ENCODE measurements at places on chromosomes 4 and X. TPM values are rescaled to one million over a fixed set of nuclear protein-coding genes. Genes with fewer than 3 reads are reported as not detected.

TMPRSS11B gene
- not detected for total RNA-seq

ZNF157 gene
- total RNA-seq, result 0.19 TPM

ELOVL6 gene
- 32.2 TPM for total RNA-seq

COX7B2 gene
- total RNA-seq, result not detected

TXK gene
- 0.81 TPM for total RNA-seq

LANCL3 gene
- 2.4 TPM for total RNA-seq

GPRASP1 gene
- total RNA-seq, result 3.8 TPM

PABPC1L2A gene
- total RNA-seq, result 0.13 TPM

SLITRK4 gene
- total RNA-seq, result 1.8 TPM

PPP4R3C gene
- total RNA-seq, result not detected

NLRP2B gene
- total RNA-seq, result not detected

GRCh38 chrX:47707031-47707780, 48.2 kb upstream of the UXT start:
- no peak for DNase-seq

DNA sequence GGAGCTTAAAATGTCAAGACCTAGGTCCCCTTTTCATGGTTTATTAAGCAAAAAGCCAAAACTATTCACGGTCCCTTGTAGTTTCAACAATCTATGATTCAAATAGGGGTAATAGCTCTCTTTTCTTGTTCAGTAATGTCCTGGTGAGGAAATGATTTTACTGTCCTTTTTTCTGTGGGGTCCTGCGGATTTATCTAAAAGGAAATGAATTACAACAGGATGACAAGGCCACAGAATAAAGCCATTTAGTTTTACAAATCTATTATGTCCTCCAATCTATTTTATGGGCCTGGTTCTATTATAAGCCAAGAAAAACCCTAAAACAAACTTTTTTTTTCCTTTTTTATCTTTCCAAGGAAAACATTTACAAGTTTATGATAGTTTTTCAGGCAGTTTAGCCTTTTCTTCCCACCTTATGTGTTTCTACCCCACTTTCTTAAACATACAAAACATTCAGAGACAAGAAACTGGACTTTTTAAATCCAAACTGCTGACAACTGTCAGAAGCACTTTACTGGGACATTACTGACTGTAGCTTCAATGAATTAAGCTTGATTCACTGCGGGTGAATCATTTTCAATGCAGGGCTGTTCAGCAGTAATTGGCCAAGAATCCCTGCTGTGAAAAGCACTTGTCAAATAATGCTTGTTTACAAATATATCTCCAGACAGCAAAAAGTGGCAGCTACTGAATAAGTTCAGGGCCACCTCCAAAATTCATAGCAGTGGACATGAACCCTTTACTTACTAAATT, 4.3 kb downstream of the EPHA5 start:
- DNase-seq, result no peak

- no peak for DNase-seq
Observed at GRCh38 chr4:38531141-38531727, 132.8 kb upstream of the KLF3 start.

DNA sequence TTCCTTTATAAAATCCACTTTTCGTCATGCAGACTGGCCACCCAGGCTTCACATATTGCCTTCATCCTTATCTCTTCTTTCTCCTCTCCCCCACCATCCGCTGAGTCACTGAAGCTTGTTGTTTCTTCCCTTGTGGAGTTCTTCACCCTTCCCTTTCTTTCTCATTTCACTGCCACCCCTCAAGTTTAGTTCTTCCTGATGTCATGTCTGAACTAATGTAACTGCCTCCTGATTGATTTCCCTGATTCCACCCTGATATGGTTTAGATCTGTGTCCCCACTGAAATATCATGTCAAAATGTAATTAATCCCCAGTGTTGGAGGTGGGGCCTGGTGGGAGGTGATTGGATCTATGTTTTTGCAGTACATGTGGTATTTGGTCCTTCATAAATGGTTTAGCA, 151.4 kb downstream of the CPEB2 start:
- no peak for DNase-seq

DNA sequence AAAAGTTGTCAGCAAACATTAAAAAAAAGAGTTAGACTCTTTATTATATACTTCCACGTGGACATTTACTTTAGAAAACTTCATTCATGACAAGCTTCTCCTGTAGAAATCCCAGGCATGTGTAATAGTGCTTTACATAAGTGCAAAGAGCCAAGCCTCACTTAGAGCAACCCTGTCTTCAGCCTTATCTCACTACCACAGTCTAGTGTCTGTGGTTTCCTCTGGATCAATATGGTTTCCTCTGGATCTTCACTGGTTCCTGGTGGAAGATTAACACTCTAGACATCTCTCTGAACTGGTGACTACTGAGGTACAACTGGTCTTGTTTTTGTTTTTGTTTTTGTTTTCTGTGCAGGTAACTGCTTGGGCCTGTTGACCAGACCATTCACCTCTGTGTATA, 18.4 kb upstream of the ARMCX5 start:
- no peak for DNase-seq

DNA sequence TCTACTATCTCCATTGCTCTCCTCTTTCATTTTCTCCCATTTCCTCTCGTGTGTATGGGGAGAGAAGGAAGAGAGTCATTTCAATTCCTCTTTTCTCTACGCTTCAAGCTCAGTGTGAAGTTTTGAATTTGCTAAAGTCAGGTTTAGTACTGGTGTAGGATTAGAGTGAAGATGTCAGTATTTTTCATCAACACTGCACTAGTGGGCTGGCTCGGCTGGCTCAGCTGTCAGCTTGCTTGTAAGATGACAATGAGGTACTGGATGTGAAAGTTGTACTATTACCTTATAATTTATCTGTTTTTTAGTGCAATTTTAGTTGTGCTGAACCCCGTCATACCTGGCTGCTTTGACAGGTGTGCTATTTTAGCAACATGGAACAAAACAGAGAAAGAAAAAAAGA, 2.1 kb upstream of the SH2D1A start:
- no peak for DNase-seq

- DNase-seq, result no peak
Observed at GRCh38 chr4:109276482-109277095, 25.9 kb downstream of the COL25A1 start.

DNA sequence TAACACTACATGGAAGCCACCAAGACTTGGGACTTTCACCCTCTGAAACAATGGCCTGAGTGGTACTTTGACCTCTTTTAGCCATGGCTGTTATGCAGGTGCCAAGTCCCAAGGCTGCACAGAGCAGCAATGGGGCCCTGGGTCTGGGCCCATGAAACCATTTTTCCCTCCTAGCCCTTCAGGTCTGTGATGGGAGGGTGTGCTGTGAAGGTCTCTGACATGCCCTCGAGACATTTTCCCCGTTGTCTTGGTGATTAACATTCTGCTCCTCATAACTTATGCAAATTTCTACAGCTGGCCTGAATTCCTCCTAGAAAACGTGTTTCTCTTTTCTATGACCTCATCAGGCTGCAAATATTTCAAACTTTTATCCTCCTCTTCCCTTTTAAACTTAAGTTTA, 30.4 kb upstream of the ADGRA3 start:
- DNase-seq, result no peak

- no peak for DNase-seq
Observed at GRCh38 chrX:11887175-11887574, 129.1 kb downstream of the MSL3 start.

GRCh38 chr4:76634220-76634619, 199.2 kb downstream of the SHROOM3 start:
- DNase-seq, result no peak

GRCh38 chrX:45850775-45851433, 650.2 kb upstream of the DIPK2B start:
- DNase-seq, result peak; percentile 15

GRCh38 chr4:48654015-48654664, 125.9 kb downstream of the FRYL start:
- no peak for DNase-seq

- no peak for DNase-seq
Observed at GRCh38 chrX:19627533-19627932, 112.2 kb upstream of the MAP3K15 start.

- no peak for DNase-seq
Observed at GRCh38 chr4:99447079-99447478, 11.9 kb upstream of the ADH7 start.

DNA sequence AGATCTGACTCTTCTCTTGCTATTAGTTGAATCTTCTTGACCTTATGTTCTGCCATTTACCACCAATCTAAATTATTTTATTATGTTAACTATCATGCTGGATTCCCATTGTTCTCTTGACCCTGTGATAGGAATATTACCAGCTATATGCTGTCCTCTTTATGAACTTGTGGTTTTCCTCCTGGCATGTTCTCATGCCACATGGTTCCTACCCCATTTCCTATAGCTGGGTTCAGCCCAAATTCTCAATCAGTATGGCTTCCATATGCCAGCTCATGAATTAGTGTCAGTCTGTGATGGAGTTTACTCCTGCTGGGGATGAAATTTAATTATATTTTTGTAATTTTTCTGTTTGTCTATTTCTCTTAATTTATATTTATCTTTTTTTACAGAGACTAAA, 430.5 kb downstream of the SMARCA1 start:
- DNase-seq, result no peak

- no peak for DNase-seq
Observed at GRCh38 chrX:106467422-106467821, 144.4 kb upstream of the RADX start.

- no peak for DNase-seq
Observed at GRCh38 chr4:147616849-147617172, 386 bp upstream of the TMEM184C start.

- no peak for DNase-seq
Observed at GRCh38 chrX:1099146-1099770, 113.2 kb downstream of the CRLF2 start.

- no peak for DNase-seq
Observed at GRCh38 chr4:78362310-78362709, 189.3 kb upstream of the ANXA3 start.

DNA sequence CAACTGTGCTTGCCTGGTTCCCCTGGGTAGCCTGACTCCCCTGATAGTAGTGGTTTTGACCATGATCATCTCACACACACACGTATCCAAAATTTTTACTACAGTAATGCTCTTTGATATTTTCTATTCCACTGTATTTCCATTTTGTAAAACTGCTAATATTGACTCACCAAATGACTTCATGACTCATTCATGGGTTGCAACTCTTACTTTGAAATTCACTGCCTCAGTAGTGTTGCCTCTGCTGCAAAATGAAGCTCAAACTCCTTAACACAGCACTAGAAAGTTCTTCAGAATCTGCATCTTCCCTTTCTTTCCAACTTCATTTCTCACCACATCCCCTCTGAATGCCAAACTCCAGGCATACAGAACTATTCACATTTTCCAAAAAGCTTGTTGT, 20.3 kb downstream of the QRFPR start:
- DNase-seq, result no peak

DNA sequence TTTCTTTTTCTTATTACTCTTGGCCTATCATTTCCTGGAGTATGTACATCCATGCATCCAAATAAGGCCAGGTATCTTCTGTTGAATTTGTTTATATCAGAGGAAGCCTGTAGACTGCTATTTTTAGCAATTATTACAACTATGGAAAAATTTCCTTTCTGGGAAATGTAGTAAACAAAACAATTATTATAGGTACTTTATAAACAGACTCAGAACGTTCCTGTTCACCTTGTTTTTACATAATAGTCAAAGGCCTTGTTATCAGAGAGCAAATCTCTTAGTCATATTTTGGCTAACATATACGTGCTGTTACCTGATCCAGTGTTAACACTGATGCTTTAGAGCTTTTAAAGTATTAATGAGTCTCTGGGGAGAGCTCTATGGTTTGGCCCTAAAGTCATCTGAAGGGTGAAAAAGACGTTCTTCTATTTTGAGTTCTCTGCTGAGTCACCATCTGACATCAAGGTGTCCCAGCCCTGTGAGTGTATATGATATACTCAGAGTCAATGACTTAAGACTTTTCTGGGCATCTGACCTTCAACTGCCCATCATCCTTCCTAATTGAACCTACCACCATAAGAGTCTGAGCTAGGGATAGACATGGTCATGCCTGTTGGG, 7.3 kb downstream of the SPARCL1 start:
- DNase-seq, result no peak

DNA sequence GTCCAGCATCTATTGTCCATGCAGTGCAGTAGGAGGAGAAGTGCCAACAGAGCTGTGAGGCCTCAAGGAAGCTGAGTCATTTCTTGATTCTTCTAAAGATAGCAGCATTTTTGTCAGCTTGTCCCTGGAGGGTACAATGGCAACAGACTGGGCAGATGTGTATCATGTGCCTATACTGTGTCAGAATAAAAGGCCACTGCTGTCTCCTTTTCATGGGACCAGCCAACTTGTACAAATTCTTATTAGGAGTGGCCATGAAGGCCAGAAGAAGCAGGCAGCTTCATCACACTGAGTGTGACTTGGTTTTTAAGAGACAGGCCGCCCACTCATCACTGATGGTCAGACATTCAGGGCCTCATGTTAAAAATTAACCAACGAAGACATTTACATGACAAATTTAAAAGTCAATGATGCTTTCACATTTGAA, 185.0 kb upstream of the FAM241A start:
- no peak for DNase-seq

- no peak for DNase-seq
Observed at GRCh38 chr4:156677131-156677531, 294.5 kb downstream of the PDGFC start.

GRCh38 chrX:11193035-11193469, 81.9 kb downstream of the HCCS start:
- DNase-seq, result no peak

DNA sequence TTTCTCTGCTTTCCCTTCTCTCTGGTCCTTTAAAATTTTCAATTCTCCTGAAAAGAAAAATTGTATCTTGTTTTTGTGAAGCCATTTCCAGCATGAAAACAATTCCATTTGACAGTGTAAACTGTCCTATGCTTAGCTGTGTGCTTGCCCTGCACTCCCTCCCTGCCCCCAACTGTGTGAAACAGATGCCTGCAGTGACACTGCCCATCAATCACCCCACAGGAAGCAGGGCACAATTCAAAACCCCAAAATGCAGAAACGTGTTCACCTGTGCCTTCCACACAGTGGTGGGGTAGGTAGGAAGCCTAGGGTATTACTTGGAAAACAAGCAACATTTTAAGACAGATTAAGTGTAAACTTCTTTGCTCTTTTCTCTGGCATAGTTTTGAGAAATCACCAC, 6.2 kb upstream of the FHDC1 start:
- no peak for DNase-seq

GRCh38 chr4:87974856-87975462, 555 bp upstream of the SPP1 start:
- DNase-seq, result no peak
